ENCODE measurements at places on chromosomes 11 and 22.

DNA sequence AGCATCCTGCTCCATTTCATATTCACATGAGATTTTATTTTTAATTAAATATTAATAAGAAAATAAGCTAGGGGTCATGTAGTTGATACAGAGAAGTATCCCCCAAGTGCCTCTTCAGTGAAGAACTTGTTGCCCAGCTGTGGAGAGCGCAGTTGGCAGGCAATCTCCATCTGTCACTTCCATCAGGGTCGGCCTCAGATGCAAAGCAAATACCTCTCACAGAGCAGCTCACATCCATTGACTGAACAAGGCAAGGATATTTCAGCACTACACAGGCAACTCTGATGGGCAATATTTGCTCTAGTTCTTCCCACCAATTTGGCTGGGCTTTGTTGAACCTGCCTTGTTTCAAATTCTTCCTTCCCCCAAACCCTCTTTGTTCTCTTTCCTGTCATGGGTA is 129.4 kb downstream of the NOX4 start:
- DNase-seq: no peak

DNA sequence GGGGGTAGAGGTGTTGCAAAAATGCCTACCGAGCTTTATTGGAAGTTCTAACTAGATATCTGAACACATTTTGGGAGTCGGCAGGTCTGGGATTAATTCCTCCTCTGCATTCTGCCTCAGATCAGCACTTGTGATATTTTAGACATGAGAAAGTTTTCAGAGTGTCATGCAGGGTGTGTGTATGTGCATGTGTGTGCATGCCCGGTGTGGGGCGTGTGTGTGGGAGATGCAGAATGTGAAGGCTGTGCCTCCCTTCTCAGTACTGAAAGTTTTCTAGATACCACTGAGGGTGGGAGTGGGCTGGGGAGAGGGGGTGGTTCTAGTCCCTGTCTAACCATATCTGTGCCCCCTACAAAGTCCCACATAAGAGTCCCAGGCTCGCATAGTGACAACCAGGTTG is 180.0 kb upstream of the NTM start:
- DNase-seq: no peak

GRCh38 chr11:35477901-35478300 is 47.5 kb downstream of the PAMR1 start:
- DNase-seq: no peak

GRCh38 chr11:87265979-87266378 is 228.2 kb downstream of the TMEM135 start:
- no peak for DNase-seq

- DNase-seq: no peak
Measured at GRCh38 chr22:40597526-40598430, 38.7 kb downstream of the MRTFA start.

GRCh38 chr11:114563077-114563476 is 3.4 kb upstream of the NXPE1 start:
- DNase-seq: no peak

DNA sequence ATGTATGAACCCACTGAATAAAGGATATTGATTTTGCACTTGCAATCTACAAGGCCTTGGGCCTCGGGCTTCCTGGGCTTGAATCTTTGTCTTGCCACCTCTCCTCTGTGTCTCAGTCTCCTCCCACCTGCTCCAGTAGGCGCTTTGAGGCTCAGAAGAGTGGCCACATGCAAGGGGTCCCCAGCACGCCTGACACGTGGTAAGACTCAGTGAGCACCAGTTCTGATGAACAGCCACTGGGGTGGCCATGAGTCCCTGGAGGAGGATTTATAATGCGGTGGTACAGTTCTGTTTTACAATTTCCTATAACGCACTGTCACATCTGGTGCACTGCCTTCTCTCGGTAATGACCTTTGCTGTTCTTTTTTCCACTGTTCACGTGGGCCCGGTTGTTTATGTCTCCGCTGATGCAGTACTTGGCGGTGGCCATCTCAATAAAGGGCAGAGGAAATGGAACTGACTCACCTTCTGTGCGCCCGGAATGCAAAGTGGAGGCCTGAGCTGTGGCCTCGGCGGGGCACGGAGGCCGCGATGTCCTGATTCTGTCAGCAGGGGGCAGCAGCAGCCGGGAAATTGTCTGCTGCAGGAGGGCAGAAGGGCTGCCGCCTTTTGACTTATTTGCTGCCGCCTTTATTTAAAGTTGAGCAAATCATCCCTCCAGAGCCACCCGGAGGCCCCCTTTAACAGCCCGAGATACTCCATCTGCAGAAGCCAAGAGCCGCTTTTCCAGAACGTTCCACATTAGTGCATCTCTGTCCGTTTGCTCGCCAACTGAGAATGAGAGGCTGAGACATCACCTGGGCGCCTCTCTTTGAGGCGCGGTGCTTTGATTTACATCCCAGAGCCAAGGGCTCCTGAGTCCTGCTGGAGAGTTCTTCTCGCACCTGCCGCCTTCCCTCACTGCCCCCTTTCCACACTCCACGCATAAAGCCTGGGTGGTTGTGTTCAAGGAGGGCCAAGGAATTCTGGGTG is 6.0 kb upstream of the IFT27 start:
- DNase-seq: peak; percentile 75

- DNase-seq: no peak
Measured at GRCh38 chr11:90218606-90219005, 4.2 kb downstream of the CHORDC1 start.

DNA sequence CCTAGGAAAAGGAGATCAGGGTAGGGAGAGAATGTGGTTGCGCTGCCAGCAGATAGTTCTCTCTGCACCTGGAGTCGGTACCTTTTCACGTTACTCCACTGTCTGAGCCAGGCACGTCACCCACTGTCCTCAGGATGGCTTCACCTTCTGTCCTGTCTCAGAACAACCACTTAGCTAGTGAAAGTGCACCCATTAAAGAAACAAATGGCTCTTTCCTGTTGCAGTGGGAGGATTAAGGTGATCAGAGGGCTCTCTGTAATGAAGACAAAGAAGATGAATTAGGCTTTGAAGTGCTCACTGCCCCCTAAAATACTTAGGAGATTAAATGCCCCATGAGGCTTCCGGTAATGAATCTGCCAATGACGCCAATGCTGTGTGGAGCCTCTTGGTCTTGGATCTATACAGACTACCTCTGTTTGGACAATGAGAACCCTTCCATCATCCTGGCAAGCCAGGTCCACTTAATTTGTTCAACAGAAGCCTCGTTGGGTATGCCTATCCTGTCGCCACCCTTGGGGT is 113.7 kb downstream of the INSC start:
- no peak for DNase-seq

GRCh38 chr11:80371931-80372330 is 931.1 kb upstream of the TENM4 start:
- no peak for DNase-seq

DNA sequence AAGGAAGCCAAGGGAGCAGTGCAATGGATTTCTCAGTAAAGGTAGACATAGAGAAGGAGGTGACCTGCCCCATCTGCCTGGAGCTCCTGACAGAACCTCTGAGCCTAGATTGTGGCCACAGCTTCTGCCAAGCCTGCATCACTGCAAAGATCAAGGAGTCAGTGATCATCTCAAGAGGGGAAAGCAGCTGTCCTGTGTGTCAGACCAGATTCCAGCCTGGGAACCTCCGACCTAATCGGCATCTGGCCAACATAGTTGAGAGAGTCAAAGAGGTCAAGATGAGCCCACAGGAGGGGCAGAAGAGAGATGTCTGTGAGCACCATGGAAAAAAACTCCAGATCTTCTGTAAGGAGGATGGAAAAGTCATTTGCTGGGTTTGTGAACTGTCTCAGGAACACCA is 6.6 kb downstream of the TRIM22 start:
- DNase-seq: no peak

GRCh38 chr11:63611395-63611747 is 2.9 kb downstream of the PLAAT3 start:
- no peak for DNase-seq

DNA sequence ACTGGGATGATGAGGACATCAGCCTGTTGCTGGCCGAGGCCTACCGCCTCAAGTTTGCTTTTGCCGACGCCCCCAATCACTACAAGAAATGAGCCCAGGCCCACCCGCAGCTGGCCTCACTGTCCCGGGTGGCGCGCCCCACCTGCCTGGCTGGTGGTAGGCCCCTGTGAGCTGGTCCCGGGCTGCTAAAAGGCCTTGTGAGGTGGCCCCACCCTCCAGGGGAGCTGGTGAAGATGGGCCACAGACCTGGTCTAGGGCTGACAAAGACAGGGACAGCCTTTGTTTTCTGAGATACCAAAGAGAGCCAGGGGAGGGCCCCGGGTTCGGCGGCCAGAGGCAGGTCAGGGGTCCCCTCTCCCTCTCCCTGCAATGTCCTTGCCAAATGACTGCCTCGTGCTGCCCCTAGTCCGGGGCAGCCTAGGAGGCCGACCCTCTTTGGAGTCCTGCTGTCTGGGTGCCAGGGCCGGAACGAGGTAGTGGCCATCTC is 411.1 kb downstream of the TBC1D22A start:
- DNase-seq: no peak

GRCh38 chr22:34975721-34976120 is 90.2 kb upstream of the ISX start:
- DNase-seq: no peak

DNA sequence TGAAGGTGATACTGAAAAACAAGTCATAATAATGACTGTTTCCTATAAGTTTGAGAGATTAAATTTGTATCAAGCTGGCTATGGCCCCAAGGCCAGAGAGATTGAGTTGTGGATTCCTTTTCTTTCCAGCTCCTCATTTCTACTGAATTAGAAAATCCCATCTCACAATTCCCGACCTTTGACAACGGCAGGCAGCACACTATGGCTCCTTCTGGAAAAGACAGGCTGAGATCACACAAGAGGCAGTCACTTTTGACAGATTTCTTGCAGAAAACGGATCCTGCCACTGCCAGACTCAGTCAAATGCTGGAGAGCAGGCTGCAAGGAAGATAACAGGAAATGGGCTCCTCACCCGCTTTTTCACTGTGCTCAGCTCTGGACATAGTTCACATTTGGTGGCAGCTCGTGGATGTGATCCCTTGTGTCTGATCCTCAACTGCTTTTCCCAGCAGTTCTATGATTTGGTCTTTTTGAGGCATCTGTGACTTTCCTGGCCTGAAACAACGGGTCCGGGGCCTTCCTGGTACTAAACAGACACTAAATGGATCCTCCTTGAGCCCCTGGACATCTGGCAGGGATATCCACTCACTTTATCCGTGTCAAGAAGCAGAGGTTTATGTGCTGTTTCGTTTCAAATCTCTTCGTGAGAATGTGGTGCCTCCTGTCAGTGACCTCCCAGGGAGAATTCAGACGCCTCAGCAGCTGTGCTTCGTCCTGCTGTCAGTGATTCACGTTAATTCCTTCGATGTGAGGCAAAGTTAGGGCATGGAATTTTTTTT is 26.1 kb upstream of the RTL6 start:
- DNase-seq: no peak

GRCh38 chr11:65181569-65182257 is at the start of gene CAPN1:
Gene CAPN1, plus strand, starts transcription at chr11:65181928. Its CDS starts 774 bp downstream, at chr11:65182702.
- peak; percentile 62 for DNase-seq

DNA sequence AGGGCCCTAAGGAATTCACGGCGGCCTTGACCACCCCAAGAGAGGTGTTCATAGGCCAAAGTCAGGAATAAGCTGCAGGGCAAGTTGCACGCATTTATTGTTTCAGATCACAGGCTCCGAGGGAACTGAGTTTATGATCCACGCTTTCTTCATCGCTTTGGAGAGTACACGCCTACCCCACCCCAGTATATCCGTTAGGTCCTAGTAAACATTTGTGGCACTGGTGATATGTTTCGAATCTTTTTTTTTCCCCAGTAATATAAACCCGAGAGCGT is 805 bp downstream of the GANAB start:
- DNase-seq: no peak

DNA sequence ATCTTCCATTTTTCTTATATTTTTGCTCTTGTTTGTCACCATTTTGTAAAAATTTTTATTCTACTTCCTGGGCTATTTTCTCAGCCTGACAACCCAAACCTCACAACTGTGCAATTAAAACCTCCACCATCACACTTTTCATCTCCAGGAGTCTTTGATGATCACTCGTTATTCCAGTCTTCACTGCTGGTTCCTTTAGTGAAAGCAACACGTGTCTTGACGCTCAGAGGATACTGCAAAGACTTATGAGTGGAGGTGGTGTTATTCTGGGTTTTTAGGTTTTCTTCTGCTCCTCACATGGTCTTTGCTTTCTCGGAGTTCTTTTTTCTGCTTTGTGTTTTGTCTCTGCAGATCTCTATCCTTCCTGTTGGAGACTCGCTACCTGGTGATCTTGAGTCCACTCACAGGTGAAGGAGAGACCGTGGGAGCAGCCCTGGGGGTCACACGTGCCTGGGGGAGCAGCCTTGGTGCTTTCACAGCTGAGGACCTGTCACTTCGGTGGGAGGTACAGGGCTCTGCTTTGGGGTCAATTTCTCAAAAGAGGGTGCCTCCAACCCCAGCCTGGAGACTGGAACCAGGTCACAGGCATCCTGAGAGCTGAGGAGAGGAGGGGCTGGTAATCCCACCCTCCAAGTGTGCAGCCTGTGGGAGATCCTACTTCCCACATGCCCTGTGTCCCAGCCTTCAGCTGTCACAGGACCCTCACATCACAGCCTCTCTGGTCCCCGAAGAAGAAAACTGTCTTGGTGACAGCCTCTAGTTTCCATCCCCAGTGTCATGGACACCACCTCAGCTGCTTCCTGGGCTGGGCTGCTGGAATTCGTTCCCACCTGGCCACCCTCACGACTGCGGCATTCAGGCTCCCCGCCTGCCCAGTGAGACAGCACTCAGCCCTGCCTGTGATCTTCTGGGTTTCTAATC is 11.0 kb downstream of the SULT4A1 start:
- DNase-seq: no peak

- no peak for DNase-seq
Measured at GRCh38 chr22:23253475-23254055, 73.3 kb downstream of the BCR start.

- DNase-seq: no peak
Measured at GRCh38 chr11:93526641-93527583, 16.3 kb downstream of the SMCO4 start.

DNA sequence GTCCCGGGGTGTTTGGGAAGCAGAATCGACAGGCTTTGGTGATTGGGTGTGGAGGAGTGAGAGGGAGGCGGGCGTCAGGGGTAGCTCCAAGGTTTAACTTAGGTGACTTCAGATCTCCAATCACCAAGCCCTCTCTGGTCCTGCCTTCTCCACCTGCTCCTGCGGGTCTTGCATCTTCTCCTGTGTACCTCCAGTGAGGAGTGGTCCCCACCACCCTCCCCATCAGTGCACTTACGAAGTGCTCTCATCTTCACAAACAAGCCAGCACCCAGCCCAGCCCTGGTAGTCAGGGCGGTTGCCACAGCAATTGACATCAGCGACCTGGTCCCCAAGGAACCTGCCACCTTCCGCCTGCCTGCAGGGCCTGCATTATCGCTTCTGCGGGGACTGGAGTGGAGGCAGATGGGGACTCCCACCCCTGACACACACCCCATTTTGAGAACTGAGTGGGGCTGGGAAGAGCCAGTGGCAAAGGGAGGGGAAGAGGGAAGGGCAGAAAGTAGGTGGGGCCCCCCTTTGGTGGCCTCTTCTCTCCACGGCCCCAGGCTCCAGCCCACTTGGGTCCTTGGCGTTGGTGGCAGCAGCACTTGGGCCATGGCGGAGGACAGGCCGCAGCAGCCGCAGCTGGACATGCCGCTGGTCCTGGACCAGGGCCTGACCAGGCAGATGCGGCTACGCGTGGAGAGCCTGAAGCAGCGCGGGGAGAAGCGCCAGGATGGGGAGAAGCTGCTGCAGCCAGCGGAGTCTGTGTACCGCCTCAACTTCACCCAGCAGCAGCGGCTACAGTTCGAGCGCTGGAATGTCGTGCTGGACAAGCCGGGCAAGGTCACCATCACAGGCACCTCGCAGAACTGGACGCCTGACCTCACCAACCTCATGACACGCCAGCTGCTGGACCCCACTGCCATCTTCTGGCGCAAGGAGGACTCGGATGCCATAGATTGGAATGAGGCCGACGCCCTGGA is at the start of gene OMP:
OMP (plus strand) TSS at position 595 of the 965 bp plus-strand sequence; CDS start at position 595, 0 bp downstream.
- DNase-seq: no peak

- no peak for DNase-seq
Measured at GRCh38 chr11:128660947-128661346, 32.9 kb upstream of the FLI1 start.
